ENCODE measurements at places on chromosomes 6 and 20. TPM values are rescaled to one million over a fixed set of nuclear protein-coding genes. Genes with fewer than 3 reads are reported as not detected.

- peak overlapping the region; percentile 93 for H3K4me3 ChIP-seq
- H3K4me1 ChIP-seq = peaks cover 27% of the 10 kb centered on the region
- peak overlapping the region; percentile 93 for H3K27ac ChIP-seq
- H3K36me3 ChIP-seq = no peaks in the 10 kb centered on the region
These were observed 303 bp downstream of the MBOAT1 start for GRCh38 chr6:20211941-20212391.

- peaks cover 3% of the 10 kb centered on the region for H3K4me1 ChIP-seq
- H3K36me3 ChIP-seq = no peaks in the 10 kb centered on the region
- DNase-seq = peak; percentile 55
- no peaks in the 10 kb centered on the region for H3K27me3 ChIP-seq
These were observed 86.2 kb downstream of the PLEKHG1 start for GRCh38 chr6:150685860-150686259.

DNA sequence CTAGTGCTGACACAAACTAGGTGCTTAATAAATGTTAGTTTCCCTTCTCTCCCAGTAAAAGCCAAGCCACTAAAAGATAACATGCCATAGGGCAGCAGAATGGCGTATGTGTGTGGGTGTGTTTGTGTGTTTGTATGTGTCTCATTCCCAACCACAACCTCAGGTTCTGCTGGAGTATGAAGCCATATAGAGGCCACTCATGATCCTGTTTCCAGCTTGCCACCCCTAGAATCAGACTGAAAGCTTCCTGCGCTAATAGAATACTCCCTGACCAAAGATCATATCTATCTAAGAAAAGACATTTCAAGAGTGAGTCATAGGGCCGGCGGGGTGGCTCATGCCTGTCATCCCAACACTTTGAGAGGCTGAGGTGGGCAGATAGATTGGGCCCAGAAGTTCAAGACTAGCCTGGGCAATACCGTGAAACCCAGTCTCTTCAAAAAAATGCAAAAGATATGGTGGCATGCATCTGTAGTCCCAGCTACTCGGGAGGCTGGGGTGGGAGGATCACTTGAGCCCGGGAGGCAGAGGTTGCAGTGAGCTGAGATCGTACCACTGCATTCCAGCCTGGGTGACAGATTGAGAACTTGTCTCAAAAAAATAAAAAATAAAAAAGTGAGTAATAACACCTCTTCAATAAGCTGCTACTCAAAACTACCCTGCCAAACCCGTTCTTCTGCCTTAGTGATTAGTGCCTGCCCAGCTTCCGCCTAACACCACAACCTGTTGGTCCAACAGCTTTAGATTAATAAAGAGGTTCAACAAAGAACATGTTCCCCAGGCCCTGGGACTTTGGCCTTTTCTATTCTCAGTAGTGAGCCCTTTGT is 11.8 kb upstream of the SNRPC start:
- no peaks in the 10 kb centered on the region for H3K27me3 ChIP-seq
- peak overlapping the region; percentile 74 for H3K27ac ChIP-seq
- no peaks in the 10 kb centered on the region for H3K36me3 ChIP-seq
- no peak for DNase-seq
- H3K4me1 ChIP-seq = peaks cover 15% of the 10 kb centered on the region

FABP7 gene
- not detected for total RNA-seq

PNRC1 gene
- 201 TPM for total RNA-seq

OVOL2 gene
- 25.3 TPM for total RNA-seq

PHACTR2 gene
- 102 TPM for total RNA-seq

DNA sequence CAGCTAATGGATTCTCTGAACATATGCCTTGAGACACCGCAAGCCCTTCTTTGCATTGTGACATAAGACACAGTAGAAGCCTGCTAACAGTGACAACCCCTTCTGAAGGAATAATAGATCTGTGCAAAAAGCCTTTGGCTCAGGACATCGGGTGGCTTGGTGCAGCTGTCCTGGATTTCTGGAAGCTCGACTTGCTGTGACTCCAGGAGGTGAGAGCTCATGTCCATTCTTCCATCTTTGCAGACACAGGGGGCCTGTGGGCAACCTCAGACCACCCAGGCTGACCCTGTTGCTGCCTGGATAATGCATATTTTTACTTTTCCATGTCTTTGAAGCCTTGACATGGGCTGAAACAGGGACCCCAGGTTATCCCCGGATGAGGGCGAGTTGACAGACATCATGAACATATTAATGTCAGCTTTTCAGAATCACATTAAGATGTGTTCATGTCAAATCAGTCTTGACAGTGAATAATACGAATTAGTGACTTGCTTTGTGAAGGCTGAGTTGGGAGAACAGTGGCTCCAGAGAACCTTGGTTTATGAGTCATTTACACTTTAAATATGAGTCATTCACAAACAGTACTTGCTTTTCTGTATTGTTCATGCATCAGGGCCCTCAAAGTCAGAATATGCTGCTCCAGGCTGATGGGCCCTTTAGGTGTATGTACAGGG is 66.8 kb upstream of the IYD start:
- H3K4me1 ChIP-seq = no peaks in the 10 kb centered on the region
- no peaks in the 10 kb centered on the region for H3K27me3 ChIP-seq
- H3K4me3 ChIP-seq = no peak overlapping the region
- H3K36me3 ChIP-seq = no peaks in the 10 kb centered on the region
- H3K27ac ChIP-seq = no peak overlapping the region

GRCh38 chr6:149913085-149913484 is 9.8 kb downstream of the RAET1G start:
- no peaks in the 10 kb centered on the region for H3K36me3 ChIP-seq
- no peaks in the 10 kb centered on the region for H3K27me3 ChIP-seq
- H3K27ac ChIP-seq = no peak overlapping the region
- no peak for DNase-seq

- no peak for DNase-seq
- no peaks in the 10 kb centered on the region for H3K27me3 ChIP-seq
- no peaks in the 10 kb centered on the region for H3K4me1 ChIP-seq
- H3K36me3 ChIP-seq = no peaks in the 10 kb centered on the region
These were observed 120.2 kb upstream of the MARCKS start for GRCh38 chr6:113736978-113737377.

FOXC1 gene
- 3.6 TPM for total RNA-seq

- no peaks in the 10 kb centered on the region for H3K36me3 ChIP-seq
- H3K27ac ChIP-seq = no peak overlapping the region
- no peaks in the 10 kb centered on the region for H3K27me3 ChIP-seq
These were observed 9.9 kb upstream of the ID4 start for GRCh38 chr6:19827247-19827646.

- no peaks in the 10 kb centered on the region for H3K4me1 ChIP-seq
- no peaks in the 10 kb centered on the region for H3K36me3 ChIP-seq
- H3K4me3 ChIP-seq = no peak overlapping the region
- DNase-seq = no peak
- no peaks in the 10 kb centered on the region for H3K27me3 ChIP-seq
These were observed 20.5 kb downstream of the BPIFA2 start for GRCh38 chr20:33188421-33188820.

- peaks cover 87% of the 10 kb centered on the region for H3K4me1 ChIP-seq
- DNase-seq = no peak
- no peaks in the 10 kb centered on the region for H3K27me3 ChIP-seq
These were observed 9.4 kb upstream of the ARMC12 start for GRCh38 chr6:35727231-35727934.

CENPQ gene
- total RNA-seq = 3.0 TPM

CDKAL1 gene
- total RNA-seq = 9.4 TPM

DNA sequence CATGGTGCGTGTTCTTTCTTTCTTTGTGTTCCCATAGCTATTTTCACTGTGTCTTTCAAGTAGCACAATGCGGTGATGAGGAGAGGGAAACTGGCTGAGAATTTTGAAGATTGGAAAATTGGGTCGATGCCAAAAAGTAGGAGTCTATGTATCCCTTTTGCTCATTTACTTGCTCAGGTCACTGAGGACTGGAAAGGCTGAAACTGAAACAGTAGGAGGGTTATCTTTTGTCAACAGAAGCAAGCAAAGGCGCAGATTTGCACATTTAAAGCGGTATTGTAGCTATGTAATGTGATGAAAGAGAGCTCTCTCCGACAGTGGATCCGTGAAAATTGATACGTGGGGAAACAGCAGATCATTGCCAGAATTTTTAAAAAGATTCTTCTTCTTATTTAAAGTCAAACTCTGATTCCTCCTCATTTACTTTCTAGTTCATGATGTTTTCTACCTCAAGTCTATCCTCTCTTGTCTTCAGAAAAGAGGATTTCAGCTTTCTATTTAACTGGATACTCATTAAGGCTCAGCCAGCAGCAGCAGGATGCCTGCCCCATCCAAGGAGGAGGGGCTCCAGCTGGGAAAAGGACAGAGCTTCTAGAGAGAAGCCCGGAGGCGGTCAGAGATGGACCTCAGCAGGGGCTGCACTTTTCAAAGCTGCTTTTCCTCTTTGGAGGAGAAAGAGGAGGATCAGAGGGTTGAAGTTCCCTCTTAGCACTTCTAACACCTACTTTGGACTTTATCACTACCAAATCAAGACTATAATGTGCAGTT is 15.9 kb upstream of the FYN start:
- H3K4me1 ChIP-seq = no peaks in the 10 kb centered on the region
- no peak for DNase-seq
- no peak overlapping the region for H3K4me3 ChIP-seq
- H3K27ac ChIP-seq = no peak overlapping the region
- H3K27me3 ChIP-seq = no peaks in the 10 kb centered on the region

GATA5 gene
- total RNA-seq = 1.1 TPM

DNA sequence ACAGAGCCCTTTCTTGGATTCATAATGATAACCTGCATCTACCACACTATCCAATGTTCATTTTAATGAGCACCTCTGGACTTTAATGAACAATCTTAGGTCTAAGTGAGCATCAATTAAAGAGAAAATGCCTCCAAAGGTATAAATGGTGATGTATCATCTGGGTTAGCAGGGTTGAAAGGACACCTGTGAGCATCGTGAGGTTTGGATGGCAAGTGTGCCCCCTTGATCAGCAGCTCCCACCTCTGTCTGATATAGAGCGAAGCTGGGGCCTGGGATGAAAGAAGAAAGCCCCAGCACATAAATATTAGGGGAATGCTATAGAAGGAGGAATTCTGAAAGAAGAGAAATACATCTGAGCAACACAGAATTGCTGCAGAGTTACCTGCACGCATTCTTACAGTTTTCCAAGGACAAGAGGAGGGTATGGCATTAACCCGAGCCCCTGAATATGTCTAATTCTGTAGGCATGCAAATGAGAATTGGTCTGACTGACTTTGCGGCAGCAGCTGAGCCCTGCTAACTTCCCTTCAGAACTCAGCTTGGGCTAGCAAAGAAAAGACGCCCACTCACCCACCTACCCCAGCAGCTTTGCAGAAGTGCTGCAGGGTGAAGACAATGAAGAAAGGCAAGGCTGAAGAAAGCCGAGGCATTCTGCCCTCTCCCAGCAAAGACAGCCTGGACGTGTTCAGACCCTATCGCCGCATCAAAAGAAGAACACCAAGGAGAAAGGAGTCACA is 136.2 kb downstream of the GMPR start:
- H3K4me3 ChIP-seq = no peak overlapping the region
- H3K4me1 ChIP-seq = peaks cover 10% of the 10 kb centered on the region
- no peak for DNase-seq
- no peak overlapping the region for H3K27ac ChIP-seq

TMEM244 gene
- not detected for total RNA-seq

DNA sequence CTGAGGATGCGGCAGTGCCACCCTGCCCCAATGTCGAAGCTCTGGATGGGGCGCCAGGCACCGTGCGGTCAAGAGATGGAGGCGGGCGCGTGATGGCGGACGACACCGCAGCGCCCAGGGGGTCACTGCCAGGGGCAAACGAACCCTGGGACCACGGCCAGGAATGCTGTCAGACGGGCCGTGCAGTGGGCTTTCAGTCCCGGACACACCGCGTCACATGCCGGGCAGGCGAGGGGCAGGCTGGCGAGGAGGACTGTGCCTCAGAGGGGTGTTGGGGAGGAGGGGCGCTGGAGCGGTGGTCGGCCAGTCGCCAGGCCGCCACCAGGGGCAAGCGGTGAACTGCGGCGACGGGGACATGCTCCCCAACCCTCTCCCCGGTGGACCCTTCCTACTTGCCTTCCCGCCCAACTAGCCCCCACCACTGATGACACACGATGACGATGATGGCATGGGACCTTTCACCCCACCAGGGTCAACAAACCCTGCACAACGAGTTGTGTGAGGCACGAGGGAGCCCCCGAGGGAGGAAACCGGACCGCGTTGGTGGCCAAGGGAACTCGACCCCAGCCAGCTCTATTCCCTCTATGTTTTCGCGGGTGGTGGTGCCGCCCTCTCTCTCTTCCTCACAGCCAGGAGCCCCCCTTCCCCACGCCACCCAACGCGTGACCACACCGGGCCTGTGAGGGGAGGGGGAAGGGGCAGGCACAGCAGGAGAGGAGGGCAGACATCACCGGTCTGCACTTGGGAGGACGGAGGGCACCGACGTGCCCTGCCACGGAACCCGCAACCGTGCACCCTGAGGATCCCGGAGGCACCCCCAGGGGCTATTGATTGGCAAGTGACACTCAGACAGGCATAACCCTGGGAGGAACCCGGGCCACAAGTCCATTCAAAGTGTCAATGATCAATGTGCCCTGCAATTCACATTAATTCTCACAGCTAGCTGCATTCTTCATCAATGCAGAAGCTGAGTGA is 1960.9 kb upstream of the DEFB115 start:
- H3K36me3 ChIP-seq = no peaks in the 10 kb centered on the region
- DNase-seq = no peak
- no peak overlapping the region for H3K4me3 ChIP-seq
- H3K27ac ChIP-seq = no peak overlapping the region

DNA sequence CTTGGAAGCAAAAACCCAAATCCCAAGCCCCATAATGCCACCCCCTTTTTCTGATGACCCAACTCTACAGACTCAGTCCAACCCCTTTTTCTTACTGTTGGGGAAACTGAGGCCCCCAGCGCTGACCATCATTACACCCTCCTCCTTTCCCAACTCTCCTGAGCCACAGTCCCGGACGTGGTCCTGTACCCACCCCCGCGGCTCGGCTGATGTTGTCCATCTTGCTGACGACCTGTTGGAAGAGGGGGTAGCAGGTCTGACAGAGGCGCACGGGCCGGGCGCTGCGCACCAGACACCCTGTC is 533 bp downstream of the OSTM1 start:
- H3K4me3 ChIP-seq = peak overlapping the region; percentile 67
- no peak for DNase-seq
- peaks cover 8% of the 10 kb centered on the region for H3K4me1 ChIP-seq
- H3K27ac ChIP-seq = peak overlapping the region; percentile 91

ZC2HC1B gene
- total RNA-seq = not detected

PCMT1 gene
- 75.3 TPM for total RNA-seq
